Mucosa of descending colon (tissue), 3 donors: ENCODE measurements at places on chromosomes 13 and 19.
A peak's percentile ranks its signal among the peaks of the same experiment; 100 is the strongest.

DNA sequence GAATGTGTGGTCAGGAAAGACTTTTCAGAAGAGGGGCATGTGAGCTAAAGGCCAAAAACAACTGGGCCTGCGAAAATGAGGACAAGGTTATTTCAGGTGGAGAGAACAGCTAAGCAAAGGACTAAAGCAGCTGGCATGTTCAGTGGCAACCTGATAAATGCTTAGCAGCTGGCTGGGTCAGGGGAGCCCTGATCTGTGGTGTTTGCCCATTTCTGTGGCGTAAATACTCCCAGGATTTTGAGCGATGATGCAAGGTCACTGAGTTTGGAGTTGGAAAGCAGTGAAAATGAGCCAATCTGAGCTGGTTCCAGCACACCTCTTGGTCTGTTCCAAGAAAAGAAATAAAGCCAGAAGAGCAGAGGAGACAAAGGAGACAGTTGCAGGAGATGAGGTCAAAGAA is 704.3 kb downstream of the UQCRFS1 start:
- no peak for DNase-seq

- no peak for DNase-seq
Measured at GRCh38 chr13:45073809-45074208, 46.5 kb upstream of the GTF2F2 start.

DNA sequence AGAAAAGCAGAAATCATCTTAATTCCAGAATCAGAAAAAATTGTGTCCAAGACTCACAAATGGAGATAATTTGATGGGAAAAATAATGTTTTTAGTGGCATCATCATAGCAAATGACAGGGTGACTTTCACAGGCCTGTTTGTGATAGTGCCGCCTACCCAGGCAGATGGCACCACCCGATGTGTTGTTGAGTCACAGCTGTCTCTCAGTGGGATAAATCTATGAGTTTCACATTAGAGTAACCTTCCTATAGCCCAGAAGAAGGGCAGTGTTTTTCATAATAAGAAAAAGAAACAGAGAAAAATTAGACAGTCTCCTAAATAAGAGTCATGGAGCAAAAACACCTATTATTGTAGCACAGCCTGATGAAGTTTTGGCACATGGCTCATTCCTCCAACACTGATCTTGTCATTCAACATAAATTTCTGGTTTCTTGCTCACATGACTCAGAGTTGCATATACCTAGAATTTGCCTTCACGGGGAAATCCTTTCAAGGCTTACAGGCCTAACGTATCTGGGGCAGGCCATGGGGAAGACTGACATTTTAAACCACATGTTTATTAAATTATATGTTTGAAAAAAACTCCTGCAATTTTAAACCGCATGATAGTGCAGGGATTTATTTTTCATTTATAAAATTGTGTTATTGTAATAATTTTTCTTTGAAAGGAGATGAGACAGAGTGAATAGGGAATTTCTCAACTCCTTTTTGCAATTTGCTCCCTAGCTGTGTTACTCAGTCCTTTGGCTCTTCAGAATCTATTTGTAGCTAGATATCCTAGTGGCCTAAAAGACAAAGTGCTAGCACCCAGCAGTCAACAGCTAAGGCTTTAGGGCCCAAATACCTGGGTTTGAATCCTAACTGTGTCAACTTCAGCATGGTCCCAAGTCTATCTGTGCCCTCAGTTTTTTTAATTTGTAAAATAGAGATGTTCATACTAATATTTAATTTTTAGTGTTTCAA is 393.7 kb downstream of the NDFIP2 start:
- DNase-seq: no peak

DNA sequence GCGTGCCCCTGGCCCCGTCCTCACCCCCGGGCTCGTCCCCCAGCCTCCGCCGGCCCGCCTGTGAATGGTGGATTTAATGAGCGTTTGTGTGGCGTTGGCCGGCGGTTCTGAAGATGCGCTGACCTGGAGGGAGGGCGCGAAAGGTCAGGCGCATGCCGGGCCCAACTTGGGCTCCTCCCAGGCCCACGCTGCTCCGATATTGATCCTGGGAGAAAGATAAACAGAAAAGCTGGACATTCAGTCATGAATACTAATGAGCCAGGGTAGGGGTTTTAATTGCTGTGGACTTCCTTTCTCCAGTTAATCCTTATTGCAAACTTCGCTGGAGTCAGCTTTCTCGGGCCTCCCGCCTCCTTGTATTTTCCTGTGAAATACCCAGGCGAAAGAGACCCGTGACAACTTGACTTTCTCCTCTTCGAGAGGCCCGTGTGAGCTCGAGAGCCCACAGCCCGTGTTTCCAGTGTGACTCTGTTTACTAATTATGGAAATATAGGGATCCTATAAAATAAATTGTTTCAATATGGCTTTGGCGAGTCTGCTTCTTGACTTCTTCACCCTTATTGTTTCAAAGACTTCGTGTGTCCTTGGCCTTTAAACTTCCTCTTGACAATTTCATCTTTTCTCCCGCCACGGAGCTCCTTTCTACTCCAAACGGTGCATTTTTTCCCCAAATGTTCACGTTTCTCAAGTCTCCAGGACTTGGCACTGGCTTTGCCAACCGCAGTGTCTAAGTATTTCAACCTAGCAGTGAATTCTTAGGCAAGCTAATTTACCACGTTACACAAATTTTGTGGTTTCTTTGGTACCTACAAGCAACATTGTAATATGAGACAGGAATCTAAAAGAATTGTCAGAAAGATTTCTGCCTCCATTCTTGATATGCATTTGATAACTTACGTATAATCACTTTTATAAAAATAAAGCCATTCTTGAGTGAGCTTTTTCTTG is 10.5 kb downstream of the ZIC2 start:
- no peak for DNase-seq

- no peak for DNase-seq
Measured at GRCh38 chr13:112626124-112626523, 38.2 kb upstream of the TUBGCP3 start.

GRCh38 chr13:68234274-68234673 is 1004.1 kb upstream of the PCDH9 start:
- no peak for DNase-seq

- DNase-seq: no peak
Measured at GRCh38 chr19:17441241-17442021, 7.0 kb downstream of the TMEM221 start.

GRCh38 chr19:35285095-35285449 is 2.7 kb downstream of the HAMP start:
- DNase-seq: no peak

DNA sequence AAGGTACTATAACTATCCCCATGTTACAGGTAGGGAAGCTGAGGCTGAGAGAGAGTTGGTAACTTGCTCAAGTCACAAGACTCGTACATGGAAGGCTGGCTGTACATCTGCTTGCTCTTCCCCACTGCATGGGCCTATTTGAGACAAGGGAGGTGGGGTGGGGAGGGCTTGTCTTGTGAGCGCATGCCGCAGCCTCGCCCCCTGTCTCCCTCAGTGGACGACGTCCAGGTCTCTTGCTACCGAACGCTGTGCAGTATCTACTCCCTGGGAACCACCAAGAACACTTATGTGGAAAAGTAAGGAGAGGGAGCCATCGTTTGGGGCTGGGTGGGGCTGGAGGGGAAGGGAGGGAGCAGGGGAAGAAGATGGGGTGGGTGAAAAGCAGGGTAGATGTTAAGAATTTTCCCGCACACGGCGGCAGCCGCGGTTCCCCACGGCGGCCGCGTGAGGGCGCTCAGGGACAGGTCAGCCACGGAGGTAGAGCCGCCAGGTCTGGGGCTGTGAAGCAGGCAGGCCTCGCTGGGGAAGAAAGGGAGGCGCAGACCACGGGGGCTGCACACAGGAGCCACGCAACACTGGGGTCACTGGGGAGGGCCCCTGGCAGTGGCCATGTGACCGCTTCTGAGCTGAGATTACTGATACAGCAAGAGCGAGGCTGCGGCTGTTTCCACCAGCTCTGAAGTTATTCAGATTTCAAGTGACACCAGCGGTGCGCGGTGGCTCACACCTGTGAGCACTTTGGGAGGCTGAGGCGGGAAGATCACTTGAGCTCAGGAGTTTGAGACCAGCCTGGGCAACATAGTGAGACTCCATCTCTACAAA is 81.5 kb downstream of the RYR1 start:
- peak; percentile 75 for DNase-seq

DNA sequence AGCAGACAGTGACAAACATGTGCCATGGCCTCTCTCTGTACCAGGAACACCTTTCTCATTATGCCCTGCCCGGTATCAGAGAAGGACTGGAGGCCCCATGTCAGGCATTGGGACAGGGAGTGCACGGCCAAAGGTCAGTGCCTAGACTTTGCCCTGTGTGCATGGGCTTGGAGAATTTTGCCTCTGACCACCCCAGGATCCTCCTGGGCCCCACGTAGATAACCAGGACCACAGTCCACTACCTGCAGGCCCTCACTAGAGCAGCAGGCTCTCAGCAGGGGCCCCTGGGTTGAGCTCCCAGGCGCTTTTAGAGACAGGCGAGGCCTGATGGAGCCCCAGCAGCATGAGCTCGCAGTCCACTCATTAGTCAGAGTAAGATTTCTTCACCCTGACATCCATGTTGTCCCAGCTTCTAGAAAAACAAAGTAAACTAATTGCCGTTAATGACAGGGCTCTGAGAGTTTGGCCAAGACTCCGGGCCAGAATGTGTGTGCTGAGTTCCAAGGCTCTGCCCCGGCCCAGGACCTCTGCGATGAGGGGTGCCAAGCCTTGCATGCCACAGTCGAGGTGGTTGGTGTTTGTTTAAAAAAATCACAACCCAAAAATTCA is 42.7 kb downstream of the CAPN12 start:
- no peak for DNase-seq

GRCh38 chr13:114320065-114320464 is 5.8 kb downstream of the CHAMP1 start:
- DNase-seq: no peak

- no peak for DNase-seq
Measured at GRCh38 chr19:37953171-37953917, 46.3 kb downstream of the SIPA1L3 start.

DNA sequence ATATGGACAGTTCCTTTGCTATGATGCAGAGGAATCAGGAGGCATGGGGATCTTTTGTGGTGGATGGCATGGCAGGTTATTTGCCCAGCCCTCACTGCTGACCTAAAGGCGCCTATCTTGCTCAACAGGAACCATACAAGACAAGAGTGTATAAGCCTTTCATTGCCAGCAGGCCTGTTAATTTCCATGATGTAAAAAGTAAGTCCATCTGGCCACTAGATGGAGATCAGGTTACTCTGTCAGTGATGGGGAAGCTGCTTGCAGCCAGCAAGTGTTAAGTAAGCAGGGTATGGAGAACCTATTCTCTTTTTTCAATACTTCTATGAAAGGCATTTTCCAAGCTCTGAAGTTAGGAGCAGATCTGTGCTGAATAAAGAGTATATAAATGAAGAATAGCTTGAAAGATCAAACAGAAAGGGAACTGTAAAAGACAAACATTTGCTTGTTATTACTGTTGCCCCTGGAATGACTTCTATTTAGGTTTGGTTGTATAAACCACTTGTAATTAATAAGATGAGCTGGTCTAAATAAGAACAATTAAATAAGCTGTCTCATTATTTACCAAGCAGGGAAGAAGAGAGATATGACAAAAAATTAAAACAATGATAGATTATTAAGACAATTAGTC is 210.9 kb downstream of the RGCC start:
- no peak for DNase-seq

DNA sequence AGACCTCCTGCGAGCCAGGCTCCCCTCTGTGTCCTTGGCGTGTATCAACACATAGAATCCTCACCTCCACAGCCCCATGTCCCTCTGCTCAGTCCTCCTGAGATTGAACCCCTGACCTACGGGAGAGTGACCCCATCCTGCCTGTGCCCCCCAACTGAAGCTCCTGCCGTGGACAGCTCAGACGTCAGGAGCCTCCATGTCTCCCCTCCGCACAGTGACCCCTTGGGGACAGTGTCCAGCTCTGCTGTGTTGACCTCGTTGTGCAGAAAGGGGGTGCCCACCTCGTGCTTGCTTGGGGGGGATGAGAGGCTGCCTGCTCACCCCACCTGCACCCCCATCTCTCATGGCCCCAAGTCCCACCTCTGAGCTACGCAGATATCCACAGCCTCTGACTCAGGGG is 490 bp upstream of the SIGLEC9 start:
- no peak for DNase-seq

GRCh38 chr19:5664515-5664914 is 15.8 kb downstream of the MICOS13 start:
- no peak for DNase-seq

DNA sequence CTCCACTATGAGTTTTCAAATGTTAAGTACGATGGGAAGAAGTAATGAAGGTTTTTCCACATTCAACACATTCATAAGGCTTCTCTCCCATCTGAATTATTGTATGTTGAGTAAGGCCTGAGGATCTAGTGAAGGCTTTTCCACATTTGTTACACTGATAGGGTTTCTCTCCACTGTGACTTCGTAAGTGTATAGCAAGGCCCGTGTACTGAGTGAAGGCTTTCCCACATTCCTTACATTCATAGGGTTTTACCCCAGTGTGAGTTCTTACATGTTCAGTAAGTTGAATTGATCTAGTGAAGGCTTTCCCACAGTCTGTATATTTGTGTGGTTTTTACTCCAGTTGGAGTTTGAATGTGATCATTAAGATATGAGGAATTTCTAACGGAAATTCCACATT is 44.4 kb downstream of the ZNF846 start:
- no peak for DNase-seq

GRCh38 chr19:41601771-41602170 is 25.1 kb downstream of the CEACAM4 start:
- no peak for DNase-seq

DNA sequence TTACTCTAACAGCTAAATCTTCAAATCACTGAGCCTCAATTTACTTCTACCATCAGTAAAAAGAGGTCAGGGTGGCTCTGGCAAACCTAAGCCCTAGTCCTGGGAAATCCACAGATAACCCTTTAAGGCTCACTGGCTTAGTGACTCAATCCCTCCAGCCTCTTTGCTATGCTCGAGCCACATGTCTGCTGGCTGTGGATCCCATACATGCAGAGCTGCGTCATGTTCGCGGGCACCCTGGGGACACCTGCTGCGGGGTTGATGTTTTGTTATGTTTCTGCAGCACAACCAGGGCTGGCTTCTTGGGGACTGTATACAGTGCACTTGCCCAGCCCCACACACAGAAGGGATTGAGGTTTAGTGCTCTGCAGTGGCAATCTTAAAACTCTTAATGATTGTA is 41.6 kb upstream of the C13orf42 start:
- no peak for DNase-seq

- DNase-seq: no peak
Measured at GRCh38 chr13:40319699-40320579, 346.5 kb downstream of the FOXO1 start.

GRCh38 chr19:35133826-35134225 is 1.0 kb downstream of the LGI4 start:
- peak; percentile 47 for DNase-seq

GRCh38 chr13:31631071-31631470 is 108.3 kb upstream of the RXFP2 start:
- DNase-seq: no peak
